Chondrocyte (in vitro differentiated cells): ENCODE measurements at places on chromosomes 7 and 10. TPM values are rescaled to one million over a fixed set of nuclear protein-coding genes. Genes with fewer than 3 reads are reported as not detected.

DNA sequence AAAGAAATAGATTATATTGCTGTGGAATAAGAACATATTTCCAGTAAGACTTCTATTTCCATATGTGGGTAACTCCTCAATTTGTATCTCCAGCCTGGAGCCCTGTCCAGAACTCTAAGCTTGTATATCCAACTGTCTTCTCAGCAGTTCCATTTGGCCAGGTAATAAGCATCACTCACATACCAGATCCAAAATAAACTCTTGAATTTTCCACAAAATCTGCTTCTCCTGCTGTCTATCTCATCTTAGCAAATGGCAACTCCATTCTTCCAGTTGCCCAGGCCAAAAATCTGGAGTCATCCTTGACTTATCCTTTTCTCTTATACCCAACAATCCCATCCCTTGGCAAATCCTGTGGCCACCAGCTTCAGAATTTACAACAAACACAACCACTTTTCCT, 325.8 kb downstream of the CAMK1D start:
- H3K27me3 ChIP-seq = no peaks in the 10 kb centered on the region
- no peak overlapping the region for H3K27ac ChIP-seq
- no peaks in the 10 kb centered on the region for H3K4me1 ChIP-seq

GRCh38 chr7:47089068-47089417, 492.9 kb downstream of the TNS3 start:
- no peak overlapping the region for H3K27ac ChIP-seq
- H3K27me3 ChIP-seq = no peaks in the 10 kb centered on the region
- no peaks in the 10 kb centered on the region for H3K36me3 ChIP-seq
- peaks cover 48% of the 10 kb centered on the region for H3K4me1 ChIP-seq

DNA sequence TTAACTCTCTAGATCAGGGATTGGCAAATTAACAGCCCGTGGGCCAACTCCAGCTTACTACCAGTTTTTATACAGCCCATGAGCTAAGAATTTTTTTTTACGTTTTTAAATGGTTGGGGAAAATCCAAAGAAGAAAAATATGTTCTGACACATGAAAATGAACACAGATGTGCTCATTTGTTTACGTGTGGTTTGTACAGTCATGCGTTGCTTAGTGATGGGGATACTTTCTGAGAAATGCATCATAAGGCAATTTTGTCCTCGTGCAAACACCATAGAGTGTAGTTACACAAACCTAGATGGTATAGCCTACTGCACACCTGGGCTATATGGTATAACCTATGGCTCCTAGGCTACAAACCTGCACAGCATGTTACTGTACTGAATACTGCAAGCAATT, 8.3 kb upstream of the SMKR1 start:
- no peak for DNase-seq
- no peaks in the 10 kb centered on the region for H3K36me3 ChIP-seq
- H3K27me3 ChIP-seq = peaks cover 1% of the 10 kb centered on the region
- peaks cover 6% of the 10 kb centered on the region for H3K4me1 ChIP-seq

DNA sequence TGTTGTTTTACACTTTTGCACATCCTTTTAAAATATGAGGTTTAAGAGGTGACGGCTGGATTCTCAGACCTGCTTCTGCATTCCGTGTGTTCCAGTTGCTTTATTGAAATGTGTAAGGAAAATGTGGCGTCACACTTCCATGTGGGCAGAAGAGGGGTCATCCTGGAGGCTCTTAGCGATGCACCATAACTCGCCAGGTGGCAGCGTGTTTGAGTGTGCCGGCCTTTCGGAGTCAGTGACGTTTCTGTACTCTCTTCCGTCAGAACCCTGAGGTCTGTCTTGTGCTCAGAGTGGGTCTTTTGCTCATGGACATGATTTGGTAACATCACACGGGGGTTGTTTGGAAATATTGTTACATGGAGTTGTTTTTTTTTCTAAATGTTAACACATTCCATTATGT, 9.1 kb downstream of the PPP2R2D start:
- no peak overlapping the region for H3K4me3 ChIP-seq
- no peak overlapping the region for H3K27ac ChIP-seq

DNA sequence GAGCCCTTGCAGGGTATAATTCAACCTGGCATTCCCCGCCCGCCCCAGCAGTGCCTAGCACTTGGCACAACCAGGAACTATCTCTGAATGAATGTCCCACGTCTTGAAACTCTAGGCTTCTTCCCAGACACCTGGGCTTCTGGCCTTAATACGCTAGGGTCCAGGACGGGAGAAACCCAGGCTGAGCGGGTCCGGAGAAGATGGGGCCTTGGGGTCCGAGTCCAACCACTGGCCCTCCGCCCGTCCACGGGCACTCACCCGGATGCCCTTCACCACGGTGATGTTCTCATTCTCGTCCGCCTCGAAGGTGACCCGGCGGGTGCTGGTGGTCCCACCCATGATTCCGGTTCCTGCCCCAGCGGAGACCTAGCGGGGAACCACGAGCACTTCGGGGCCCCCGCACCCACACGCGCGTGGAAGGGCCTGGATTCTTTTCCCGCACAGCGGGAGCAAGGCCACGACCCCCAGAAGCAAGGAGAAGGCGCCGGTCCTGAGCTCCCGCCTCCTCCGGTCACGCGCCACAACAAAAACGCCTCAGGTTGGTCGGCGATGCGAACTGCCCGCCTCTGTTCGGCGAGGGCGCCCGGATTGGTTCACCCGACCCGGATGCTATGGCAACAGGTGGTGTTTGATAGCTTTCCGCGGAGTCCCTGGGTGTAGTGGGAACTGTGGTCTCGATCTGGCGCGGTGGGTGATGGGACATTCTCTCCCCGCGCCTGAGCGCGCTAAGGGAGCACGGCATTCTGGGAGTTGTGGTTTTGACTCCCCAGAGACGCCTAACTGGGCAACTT, at the start of gene CHCHD3:
Gene CHCHD3 (minus strand): TSS at position 492 of the 791 bp plus-strand sequence. CDS start 153 bp downstream, at position 339.
- DNase-seq = peak; percentile 99
- peaks cover 24% of the 10 kb centered on the region for H3K4me1 ChIP-seq
- peak within 1 kb of the TSS; percentile 80 for H3K4me3 ChIP-seq
- peaks cover 1% of the 10 kb centered on the region for H3K27me3 ChIP-seq
- H3K36me3 ChIP-seq = no peaks in the 10 kb centered on the region
- peak within 1 kb of the TSS; percentile 92 for H3K27ac ChIP-seq

- H3K4me1 ChIP-seq = peaks cover 5% of the 10 kb centered on the region
- no peaks in the 10 kb centered on the region for H3K36me3 ChIP-seq
- no peak overlapping the region for H3K4me3 ChIP-seq
- DNase-seq = no peak
- H3K27me3 ChIP-seq = peaks cover 2% of the 10 kb centered on the region
- H3K27ac ChIP-seq = no peak overlapping the region
Measured at GRCh38 chr10:58980826-58981415, 195.5 kb upstream of the PHYHIPL start.

GRCh38 chr7:55723621-55723941, 139.0 kb downstream of the SEPTIN14 start:
- H3K27ac ChIP-seq = no peak overlapping the region
- no peaks in the 10 kb centered on the region for H3K4me1 ChIP-seq
- DNase-seq = no peak
- no peak overlapping the region for H3K4me3 ChIP-seq
- H3K36me3 ChIP-seq = no peaks in the 10 kb centered on the region

Gene FGFR2
- 1.7 to 6.0 TPM (median 2.9 TPM) in 3 replicates for total RNA-seq

GRCh38 chr10:7432884-7433726, 22.3 kb upstream of the SFMBT2 start:
- H3K4me1 ChIP-seq = peaks cover 6% of the 10 kb centered on the region
- no peaks in the 10 kb centered on the region for H3K36me3 ChIP-seq
- DNase-seq = no peak

Gene RAB19
- not detected in 3 replicates for total RNA-seq

- no peak for DNase-seq
- H3K27me3 ChIP-seq = no peaks in the 10 kb centered on the region
- H3K4me1 ChIP-seq = peaks cover 32% of the 10 kb centered on the region
- no peak overlapping the region for H3K27ac ChIP-seq
- H3K36me3 ChIP-seq = no peaks in the 10 kb centered on the region
Measured at GRCh38 chr7:41940760-41941343, 238.0 kb upstream of the INHBA start.

GRCh38 chr7:76053461-76053860, 5.6 kb downstream of the MDH2 start:
- DNase-seq = no peak
- H3K4me1 ChIP-seq = peaks cover 20% of the 10 kb centered on the region
- H3K4me3 ChIP-seq = no peak overlapping the region
- H3K36me3 ChIP-seq = peaks cover 11% of the 10 kb centered on the region
- no peak overlapping the region for H3K27ac ChIP-seq

DNA sequence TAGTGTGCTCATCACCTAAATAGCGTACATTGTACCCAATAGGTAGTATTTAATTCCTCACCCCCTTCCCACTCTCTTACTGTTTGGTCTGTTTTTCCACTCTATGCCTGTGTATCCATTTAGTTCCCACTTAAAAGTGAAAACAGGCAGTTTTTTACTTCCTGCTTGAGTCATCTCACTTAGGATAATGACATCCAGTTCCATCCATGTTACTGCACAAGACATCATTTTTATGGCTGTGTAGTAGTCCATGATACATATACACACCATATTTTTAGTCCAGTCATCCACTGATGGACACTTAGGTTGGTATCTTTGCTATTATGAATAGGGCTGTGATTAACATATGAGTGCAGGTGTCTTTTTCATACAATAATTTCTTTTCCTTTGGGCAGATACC, 10.1 kb downstream of the STK17A start:
- DNase-seq = no peak
- H3K4me3 ChIP-seq = no peak overlapping the region
- peaks cover 83% of the 10 kb centered on the region for H3K4me1 ChIP-seq
- H3K27ac ChIP-seq = peak overlapping the region; percentile 72
- H3K27me3 ChIP-seq = no peaks in the 10 kb centered on the region

Gene SRI
- total RNA-seq = 87.3 to 99.9 TPM (median 98.8 TPM) in 3 replicates

- H3K27ac ChIP-seq = no peak overlapping the region
- no peaks in the 10 kb centered on the region for H3K36me3 ChIP-seq
- H3K4me1 ChIP-seq = peaks cover 16% of the 10 kb centered on the region
- no peak for DNase-seq
Measured at GRCh38 chr7:106329408-106329807, 44.6 kb upstream of the NAMPT start.

- peak overlapping the region; percentile 100 for H3K27ac ChIP-seq
- peaks cover 5% of the 10 kb centered on the region for H3K36me3 ChIP-seq
- H3K27me3 ChIP-seq = no peaks in the 10 kb centered on the region
- no peak for DNase-seq
Measured at GRCh38 chr10:29588629-29589421, 45.9 kb downstream of the SVIL start.

Gene GPR26
- total RNA-seq = not detected in 3 replicates

Gene ST8SIA6
- 0.24 TPM in 1 of 3 replicates, not detected in the others for total RNA-seq

- peaks cover 6% of the 10 kb centered on the region for H3K4me1 ChIP-seq
- no peak overlapping the region for H3K27ac ChIP-seq
- no peak for DNase-seq
- H3K27me3 ChIP-seq = peaks cover 38% of the 10 kb centered on the region
- H3K36me3 ChIP-seq = no peaks in the 10 kb centered on the region
Measured at GRCh38 chr10:131310142-131310541, 1.4 kb downstream of the TCERG1L start.

Gene ENTPD1
- total RNA-seq = 2.1 to 6.0 TPM (median 5.2 TPM) in 3 replicates
